ENCODE measurements at places on chromosomes 2 and 18.

GRCh38 chr2:232588680-232589585, 38.4 kb downstream of the EIF4E2 start:
- no peak for DNase-seq

DNA sequence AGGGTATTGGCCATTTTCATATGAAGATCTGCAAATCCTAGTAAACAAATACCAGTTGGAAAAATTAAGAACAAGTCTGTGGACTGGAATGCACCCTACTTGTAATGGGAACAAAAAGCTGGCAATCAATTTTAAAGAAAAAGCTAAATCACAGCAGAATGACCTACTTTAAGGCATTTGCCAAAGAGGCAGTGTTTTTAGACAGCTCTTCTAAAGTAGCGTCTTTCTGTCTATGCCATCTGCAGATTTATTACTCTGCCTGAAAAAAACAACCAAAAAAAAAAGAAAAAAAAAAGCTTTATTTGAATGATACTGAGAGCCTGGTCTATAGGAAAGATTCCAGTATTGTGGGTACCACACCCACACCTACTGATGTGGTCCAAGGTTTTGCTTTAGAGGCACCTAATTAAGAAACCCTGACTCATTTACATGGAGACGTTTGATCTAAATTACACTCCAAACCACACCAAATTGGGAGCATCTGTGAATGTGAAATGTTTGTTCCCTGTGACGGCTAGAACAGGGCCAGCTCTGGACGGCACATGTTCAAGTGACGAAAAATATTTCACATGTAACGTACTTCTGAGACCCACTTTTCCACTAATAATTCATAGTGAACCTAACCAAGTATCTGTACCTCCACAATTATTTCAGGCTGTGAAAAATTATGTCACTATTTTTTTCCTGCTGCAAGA, 597.1 kb downstream of the ARHGAP15 start:
- no peak for DNase-seq

DNA sequence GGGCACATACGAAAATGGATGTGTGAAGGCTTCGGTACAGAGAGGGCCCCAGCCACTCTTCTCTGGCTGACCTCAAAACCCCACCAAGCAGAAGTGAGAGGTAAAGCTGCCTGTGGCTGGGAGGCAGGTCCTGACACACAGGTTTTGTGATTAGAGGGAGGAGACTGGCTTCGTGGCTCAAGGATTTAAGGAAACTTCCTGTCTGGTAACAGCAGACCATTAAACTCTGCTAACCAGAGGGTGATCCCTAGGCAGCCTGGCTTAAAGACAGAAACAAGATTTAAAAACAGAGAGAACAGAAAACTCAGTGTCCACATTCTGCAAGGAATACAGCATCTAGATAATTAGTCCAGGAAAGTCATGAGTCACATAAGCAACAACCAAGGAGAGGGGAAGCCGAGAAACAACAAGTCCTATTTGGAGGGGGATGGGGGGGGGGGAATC, 101.9 kb downstream of the NFATC1 start:
- DNase-seq = no peak

DNA sequence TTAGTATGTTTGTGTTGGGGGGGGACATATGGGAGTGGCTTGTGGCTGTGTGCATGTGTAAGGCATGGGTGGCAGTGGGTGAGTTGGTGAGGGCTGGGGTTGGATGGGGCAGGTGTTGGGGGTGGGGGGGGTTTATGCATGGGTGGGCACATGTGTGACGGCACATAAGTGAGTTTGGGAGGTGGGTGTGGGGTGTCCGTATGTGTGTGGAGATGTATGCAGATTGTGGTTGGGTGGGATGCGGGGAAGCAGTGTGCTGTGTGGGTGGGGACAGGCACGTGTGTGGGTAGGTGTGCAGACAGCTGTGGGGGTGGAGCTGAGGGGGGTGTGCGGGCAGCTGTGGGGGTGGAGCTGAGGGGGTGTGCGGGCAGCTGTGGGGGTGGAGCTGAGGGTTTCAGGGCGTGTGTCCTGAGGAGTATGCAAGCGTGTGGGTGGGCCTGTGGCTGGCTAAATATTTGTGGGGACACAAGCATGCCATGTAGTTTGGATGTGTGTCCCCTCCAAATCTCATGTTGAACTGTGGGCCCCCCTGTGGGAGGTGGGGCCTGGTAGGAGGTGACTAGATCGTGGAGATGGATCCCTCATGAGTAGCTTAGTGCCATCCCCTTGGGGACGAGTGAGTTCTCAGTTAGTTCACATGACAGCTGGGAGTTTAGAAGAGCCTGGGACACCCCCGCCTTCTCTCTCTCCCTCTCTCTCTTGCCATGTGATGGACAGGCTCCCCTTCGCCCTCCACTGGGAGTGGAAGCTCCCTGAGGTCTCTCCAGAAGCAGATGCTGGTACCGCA, 59.4 kb downstream of the ANKMY1 start:
- no peak for DNase-seq

DNA sequence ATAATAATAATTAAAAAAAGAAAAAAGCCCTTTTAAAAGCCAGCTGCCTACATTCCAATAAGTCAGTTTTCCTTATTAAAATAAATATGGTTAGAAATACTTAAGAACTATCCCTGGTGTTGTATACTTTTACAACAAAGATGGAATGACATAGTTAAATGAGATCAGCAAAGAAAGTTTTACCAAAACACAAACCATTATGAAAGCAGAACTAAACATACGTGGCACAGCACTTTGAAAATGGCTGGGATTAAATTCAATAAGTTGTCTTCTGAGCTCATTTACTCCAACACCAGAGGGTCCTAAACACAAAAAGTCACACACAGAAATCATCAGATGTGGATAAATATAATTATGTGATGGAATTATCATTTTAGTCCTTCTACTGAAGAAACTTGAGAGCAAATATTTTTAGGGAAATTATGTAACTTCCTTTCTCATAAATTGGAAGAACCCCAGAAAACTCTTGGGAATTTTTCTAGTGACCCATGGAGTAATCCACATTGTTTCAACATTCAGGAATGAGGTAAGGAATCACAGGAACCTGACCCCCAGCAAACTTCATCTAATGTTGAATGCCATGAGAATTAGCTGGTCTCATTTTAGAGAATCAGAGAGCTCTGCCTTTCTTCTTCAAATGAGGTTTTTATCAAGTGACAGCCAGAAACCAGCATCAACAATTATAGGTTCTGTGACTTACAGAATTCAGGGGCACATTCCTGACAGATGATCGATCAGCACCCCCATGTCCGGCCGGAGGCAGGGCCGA, 11.5 kb upstream of the TMEM237 start:
- no peak for DNase-seq

DNA sequence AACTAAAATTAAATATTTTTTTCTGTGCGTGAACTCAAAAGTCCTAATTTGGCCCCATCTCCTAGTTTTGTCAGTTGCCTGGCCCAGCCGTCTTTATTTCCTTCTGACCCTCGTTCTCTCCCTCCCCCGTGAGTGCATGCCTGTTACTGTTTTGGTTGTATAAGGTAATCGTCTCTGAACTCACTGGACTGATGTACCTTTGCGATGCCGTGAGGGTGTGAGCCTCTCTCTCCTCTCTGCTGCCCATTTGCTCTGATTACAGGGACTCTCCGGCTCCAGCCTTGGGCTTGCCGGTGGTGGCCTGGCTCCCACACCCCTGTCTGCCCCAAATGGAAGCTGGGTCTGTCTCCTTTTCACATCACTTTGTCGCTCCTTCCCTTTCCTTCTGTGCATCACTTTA, 66.5 kb upstream of the RBM44 start:
- no peak for DNase-seq

GRCh38 chr18:12315490-12315889, 7.4 kb downstream of the TUBB6 start:
- no peak for DNase-seq

DNA sequence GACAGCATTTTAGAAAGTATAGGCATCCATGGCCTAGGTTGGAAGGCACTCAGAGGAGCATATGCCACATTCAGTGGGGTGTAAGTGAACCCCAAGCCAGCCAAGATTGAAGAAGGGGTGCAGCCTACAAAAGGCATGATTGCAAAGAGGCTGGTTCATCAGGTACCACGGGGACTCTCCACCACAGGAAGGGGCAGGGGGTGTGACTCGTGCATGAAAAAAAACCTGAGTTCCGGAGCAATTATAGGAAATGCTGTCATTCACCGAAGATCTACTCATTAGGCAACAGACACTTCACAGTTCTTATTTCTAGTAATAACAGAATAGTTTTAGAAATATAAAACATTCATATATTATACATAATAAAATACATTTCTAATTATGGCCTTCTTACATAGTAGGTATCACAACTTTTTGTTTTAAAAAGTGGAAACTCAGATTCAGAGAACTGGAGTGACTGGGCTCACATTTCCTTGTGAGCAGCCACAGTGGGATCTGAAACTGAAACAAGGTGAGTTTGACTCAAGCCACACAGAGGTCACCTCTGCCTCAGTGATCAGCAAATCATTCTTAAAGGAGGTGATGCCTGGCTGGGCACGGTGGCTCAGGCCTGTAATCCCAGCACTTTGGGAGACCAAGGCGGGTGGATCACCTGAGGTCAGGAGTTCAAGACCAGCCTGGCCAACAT, 188.4 kb upstream of the GYPC start:
- no peak for DNase-seq

DNA sequence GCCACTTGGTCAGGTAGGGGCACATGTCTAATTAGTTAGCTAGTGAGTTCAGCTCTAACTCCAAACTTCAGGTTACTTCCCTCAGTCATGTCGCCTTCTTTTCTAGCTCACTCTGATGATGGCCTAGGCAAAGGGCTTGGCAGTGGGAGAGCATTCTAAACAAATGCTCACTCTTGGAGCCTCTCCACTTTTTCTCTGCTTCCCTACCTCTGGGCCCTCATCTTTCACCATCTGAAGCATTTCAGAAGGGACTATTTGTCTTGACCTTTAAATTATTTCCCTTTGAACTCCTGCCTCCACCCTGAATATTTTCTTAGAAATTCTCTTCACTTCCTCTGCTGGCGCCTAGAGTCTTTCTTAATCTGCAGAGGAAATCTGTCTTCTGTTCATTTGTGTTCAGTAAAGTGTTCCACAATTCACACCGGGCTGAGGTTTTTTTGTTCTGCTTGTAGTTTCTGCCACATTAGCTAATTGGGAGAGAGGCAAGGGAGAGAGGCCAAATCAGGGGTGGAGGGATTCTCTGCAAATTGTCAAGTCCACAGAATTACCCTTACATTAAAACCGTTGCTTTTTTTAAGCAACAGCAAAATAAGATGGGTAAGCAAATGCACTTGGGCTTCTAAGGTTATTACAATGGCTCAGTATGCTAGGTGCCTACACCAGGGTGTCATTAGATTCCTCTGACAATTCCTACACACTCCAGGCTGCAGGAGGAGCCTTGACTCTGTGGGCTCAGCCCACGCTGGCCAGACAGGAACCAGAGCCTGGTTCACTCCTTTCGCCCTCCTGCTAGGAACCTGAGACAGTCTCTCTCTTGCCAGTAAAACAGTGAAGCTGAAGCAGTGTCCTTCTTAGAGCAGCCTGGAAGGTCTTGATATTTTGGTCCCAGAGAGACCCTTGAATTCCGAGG, 5.5 kb downstream of the MSGN1 start:
- no peak for DNase-seq

- DNase-seq = no peak
Measured at GRCh38 chr2:11079136-11079824, 76.0 kb upstream of the SLC66A3 start.

- no peak for DNase-seq
Measured at GRCh38 chr2:185185044-185185443, 553.6 kb upstream of the FSIP2 start.

DNA sequence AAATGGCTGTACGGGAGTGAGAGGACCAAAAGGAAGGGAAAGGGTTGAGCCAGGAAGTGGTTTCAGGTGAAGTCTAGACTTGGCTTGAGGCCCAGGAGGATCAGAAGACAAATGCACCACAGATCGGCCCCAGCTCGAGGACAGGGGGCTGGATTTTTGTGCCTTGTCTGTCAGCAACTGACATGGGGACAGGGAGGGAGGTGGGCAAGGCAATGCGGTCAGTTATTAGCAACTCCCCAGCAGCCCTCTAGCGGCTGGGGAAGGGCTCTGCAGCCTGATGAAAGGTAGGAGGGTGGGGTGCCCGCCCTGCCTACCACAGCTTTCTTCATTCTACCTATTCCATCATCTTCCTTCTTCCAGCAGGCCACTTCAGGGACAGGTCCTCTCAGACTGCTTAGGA, 50.0 kb downstream of the CPO start:
- no peak for DNase-seq

GRCh38 chr18:74276609-74277008, 15.2 kb downstream of the CYB5A start:
- DNase-seq = no peak
